NCI-H1417 (cell line): ENCODE measurements at places on chromosomes 13 and 19.

- peak; percentile 47 for DNase-seq
Measured at GRCh38 chr13:52070929-52071523, 46.5 kb downstream of the UTP14C start.

DNA sequence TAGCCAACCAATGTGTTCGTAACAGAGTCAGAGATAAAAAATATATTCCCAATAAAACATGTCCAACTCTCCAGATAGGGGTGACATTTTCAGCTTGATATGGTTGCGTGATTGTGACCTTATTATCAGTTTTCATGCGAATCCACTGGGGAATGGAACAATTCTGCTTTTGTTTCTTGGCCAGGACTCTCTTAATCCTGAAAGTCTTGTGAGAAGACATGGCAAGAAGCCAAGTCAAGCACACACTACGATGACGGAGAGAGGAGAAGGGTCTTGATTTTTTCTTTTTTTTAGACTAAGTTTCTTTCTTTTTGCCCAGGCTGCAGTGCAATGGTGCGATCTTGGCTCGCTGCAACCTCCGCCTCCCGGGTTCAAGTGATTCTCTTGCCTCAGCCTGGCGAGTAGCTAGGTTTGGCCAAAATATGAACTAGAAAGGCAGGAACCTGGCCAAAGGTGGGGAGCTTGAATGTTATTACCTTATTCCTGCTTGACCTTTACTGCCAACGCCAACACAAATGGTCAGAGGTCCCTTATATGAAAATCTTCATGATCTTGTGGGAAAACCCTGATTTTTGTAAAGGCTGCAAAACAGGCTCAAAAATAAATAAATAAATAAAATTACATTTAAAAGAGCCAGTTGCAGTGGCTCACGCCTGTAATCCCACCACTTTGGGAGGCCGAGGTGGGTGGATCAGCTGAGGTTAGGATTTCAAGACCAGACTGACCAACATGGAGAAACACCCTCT, 14.5 kb downstream of the ZNF816 start:
- no peak for DNase-seq

DNA sequence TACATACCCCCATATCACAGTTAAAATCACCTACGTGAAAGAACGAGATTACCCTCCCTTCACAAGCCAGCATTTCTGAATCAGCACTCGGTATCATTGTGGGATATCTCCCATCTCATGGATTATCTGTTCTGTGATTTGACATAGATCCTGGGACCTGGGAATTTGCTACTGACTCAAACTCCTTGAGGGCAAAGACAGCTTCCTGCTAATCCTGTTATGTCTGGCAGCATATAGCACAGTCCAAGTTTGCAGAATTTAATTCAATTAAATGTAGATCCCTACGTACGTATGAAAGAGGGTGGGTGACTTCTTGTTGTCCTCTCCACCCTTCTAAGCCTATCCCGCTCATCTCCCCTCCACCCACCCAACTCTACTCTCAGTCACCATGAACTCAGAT, 476.5 kb downstream of the KLF5 start:
- DNase-seq, result no peak

- DNase-seq, result peak; percentile 37
Measured at GRCh38 chr13:95660981-95661581, 15.9 kb upstream of the DNAJC3 start.

GRCh38 chr13:26663791-26664190, 96.8 kb downstream of the GPR12 start:
- DNase-seq, result peak; percentile 83

GRCh38 chr19:40365613-40366401, 17.3 kb downstream of the PLD3 start:
- DNase-seq, result peak; percentile 80

DNA sequence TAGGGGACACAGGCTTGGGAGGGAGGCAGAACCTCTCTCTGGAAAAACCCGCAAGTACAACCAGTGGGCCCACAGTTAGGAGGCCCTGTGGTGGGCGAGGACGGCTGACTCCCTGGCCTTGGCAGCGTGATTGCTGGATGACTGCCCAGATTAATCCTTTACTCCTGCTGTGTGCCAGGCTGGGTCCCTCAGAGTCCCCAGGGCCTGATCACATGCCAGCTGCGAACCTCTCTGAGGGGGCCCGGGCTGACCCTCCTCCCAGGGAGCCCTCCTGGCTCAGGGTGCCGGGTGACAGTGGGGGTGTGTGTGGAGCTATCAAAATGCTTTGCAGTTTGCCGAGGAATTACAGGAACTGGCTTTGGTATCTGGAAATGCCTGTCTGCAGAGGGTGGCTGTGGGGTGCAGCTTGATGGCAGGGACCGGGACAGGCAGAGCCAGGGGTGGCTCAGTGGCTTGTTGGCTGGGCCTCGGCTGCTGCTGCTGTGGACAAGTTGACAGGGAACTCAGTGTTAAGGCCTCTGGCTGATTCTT, 48.9 kb downstream of the DNM2 start:
- DNase-seq, result no peak

GRCh38 chr19:39765091-39766076, 13.3 kb upstream of the LEUTX start:
- DNase-seq, result peak; percentile 5

DNA sequence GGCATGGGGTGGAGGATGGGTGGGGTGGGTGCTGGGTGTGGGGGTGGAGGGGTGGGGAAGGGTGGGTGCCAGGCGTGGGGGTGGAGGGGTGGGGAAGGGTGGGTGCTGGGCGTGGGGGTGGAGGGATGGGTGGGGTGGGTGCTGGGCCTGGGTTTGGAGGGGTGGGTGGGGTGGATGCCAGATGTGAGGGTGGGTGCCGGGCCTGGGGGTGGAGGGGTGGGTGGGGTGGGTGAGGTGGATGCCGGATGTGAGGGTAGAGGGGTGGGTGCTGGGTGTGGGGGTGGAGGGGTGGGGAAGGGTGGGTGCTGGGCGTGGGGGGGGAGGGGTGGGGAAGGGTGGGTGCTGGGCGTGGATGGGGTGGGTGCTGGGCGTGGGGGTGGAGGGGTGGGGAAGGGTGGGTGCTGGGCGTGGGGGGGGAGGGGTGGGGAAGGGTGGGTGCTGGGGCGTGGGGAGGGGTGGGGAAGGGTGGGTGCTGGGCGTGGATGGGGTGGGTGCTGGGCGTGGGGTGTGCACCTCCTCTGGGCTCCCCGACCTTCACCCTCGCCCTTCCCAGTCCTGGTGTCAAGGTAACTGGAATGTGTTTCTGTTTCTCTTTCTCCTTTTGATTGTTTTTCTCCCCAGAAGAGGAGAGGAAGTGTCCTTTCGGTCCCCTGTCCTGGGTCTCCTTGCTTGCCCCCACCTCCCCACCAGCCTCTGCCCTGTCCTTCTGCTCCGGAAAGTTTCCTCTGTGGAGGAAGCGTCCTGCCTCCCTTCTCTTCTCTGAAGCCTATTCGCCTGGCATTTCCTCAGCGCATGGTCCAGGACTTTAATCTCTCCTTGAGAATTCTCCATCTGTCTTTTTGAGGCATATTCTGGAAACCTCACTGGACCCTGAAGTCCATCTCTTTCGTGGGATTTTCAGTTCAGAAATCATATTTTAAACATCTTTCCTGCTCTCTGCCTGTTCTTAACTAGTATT, 22.9 kb upstream of the CFAP97D2 start:
- no peak for DNase-seq

DNA sequence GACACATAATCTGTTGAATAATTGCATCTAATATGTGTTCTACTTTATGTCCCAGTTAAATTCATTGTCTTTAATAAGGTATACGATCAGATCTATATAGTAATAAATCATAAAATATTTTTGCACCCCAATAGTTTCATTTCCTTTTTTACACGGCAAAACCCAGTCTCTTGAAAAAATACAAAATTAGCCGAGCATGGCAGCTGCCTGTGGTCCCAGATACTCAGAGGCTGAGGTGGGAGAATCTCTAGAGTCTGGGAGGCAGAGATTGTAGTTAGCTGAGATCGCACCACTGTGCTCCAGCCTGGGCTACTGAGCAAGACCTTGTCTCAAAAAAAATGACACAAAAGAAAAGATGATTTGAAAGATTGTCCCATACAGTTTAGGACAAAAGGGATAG, 52.3 kb upstream of the PARP4 start:
- DNase-seq, result no peak

DNA sequence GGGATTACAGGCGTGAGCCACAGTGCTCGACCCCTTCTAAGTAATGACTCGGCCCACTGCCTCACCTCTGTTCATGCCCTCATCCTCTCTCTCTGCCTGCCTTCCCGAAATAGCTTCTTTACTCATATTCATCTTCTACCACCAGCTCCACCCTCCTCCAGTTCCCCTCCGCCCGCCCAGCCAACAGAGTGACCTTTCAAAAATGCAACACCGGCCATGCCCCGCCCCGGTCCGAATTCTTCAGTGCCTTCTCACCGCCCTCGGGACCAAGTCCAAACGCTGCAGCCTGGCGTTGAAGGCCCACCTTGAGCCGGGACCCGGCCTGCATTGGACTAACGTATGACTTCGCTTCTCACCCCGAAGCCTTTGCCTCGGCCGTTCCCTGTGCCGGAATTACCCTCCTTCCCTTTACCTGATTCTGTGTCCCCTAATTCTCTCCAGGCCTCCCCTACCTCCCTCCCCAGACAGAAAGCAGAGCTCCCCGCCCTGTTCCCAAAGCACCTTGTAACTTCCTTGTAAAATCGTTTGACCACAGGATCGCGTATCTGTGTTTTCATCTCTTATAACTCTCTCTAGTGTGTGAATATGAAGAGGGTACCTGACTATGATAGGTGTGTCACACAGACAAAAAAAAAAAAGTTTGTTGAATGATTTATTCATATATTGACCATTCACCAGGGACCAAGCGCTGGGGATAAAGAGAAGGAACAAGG, 8.1 kb upstream of the MUC16 start:
- DNase-seq, result no peak

DNA sequence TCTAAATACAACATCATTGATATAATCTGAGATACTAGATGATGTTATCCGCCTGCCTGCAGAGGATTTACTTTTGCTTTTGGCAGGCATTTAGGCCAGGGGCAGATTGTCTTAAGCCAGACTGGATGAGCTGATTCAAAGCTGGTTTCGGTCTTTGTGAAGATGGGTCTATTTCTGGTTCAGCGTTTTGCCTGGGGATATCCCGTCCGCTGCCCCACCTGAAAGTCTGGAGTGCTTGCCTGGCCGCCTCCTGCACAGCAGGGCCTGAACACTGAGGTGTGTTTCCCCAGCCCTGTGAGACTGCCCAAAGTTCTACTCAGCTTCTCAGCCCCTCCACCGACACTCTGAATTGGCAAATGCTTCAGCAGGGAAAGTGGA, 149.7 kb downstream of the KATNAL1 start:
- no peak for DNase-seq

DNA sequence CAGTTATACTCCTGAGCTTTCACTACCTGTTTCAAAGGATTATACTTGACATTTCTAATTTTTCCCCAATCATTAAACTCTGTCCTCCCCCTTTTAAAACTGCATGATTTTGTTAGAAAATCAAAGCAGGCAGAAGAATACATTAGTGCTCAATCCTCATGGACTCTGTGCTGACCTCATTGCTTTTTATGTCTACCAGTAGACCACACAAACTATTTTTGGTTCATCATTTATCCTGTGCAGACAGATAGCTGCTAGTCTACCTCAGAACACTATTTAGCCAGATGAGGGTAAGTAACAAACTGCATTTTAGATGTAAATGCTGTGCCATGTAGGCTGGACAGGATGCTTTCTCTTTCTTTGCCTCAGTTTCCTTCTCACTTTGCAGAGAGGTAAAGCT, 235.9 kb downstream of the DCT start:
- DNase-seq, result no peak

DNA sequence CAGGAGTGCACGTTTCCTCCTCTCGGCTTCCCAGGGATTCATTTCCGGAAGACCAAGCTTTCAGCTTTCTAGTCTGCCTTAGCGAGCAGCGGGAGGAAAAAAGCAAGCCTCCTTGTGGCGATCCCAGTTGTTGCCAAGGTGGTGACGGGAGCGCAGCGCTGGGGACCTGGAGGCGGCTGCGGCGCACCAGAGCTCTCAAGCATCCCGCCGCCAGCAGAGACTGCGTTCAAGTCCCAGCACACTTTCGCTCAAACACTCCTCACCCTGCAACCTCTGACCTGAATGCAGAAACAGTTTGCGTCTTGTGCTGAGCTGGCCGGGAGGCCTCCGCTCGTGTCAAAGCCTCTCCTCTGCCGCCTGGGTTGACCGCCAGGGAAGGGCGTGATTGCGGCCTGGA, 4.9 kb downstream of the GSX1 start:
- DNase-seq, result peak; percentile 54

DNA sequence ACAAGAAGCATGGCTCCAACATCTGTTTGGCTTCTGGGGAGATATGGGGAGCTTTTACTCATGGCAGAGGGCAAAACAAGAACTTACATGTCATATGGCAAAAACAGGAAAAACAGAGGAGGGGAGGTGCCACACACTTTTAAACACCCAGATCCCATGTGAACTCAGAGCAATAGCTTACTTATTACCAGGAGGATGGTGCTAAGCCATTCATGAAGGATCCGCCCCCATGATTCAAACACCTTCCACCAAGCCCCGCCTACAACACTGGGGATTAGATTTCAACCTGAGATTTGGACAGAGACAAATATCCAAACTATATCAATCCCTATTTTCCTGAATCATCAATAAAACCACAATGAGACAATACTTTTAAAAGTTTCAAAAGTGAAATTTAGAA, 712.1 kb downstream of the PCDH9 start:
- no peak for DNase-seq

- no peak for DNase-seq
Measured at GRCh38 chr13:95754069-95754468, 77.1 kb downstream of the DNAJC3 start.

- DNase-seq, result no peak
Measured at GRCh38 chr19:46841458-46842083, 9.1 kb downstream of the AP2S1 start.

DNA sequence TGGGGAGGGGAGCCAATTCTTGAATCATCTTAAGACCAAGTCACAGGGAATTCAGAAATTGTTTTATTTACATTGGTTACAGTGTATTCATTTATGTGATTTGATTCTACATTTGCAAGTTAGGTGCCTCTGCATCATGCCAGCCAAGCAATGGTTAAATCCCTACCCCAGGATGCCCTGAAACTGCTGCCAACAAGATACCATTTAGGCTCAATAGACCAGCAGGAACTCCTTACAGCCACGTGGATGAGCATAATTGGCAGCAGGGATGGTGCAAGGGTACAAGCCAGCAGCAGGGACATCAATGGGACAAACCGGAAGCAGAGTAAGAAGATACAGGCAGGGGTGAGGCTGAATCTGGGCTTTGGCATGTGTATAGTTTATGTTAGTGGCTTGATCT, 72.4 kb upstream of the NBEA start:
- DNase-seq, result no peak

GRCh38 chr19:8609279-8610040, 1.1 kb downstream of the ADAMTS10 start:
- DNase-seq, result no peak

- no peak for DNase-seq
Measured at GRCh38 chr19:1855828-1856255, 7.5 kb downstream of the KLF16 start.
